ENCODE measurements at places on chromosomes 13 and 19. TPM values are rescaled to one million over a fixed set of nuclear protein-coding genes. Genes with fewer than 3 reads are reported as not detected.

The FXYD5 gene
- 59.8 TPM for total RNA-seq

The CD177 gene
- total RNA-seq: 0.27 TPM

The IRGC gene
- total RNA-seq: not detected

The VSTM1 gene
- total RNA-seq: not detected

The ICAM1 gene
- 6.5 TPM for total RNA-seq

The SOX1 gene
- not detected for total RNA-seq

The GPR12 gene
- 0.41 TPM for total RNA-seq

The TEX26 gene
- not detected for total RNA-seq

The PDS5B gene
- total RNA-seq: 46.5 TPM

The RASIP1 gene
- total RNA-seq: 0.16 TPM

The FUT3 gene
- total RNA-seq: not detected

The SSC5D gene
- total RNA-seq: 10.7 TPM

The PSG1 gene
- total RNA-seq: not detected

The CGB1 gene
- total RNA-seq: not detected

The AP1M2 gene
- total RNA-seq: not detected
